Activated naive CD4-positive, alpha-beta T cell treated with anti-CD3 and anti-CD28 coated beads, Interleukin-2, amount 50 U/mL, for 72 hours (primary cell): ENCODE measurements at places on chromosomes 3 and 15. TPM values are rescaled to one million over a fixed set of nuclear protein-coding genes. Genes with fewer than 3 reads are reported as not detected.

The CYP19A1 gene
- total RNA-seq = 1.3 TPM

The PPM1L gene
- total RNA-seq = 2.1 TPM

The REC114 gene
- not detected for total RNA-seq

The KIF15 gene
- total RNA-seq = 39.5 TPM

The ABTB1 gene
- total RNA-seq = 27.6 TPM

The SAMMSON gene
- total RNA-seq = not detected

The HYKK gene
- 5.1 TPM for total RNA-seq
